ENCODE measurements at places on chromosomes 4 and X.

- DNase-seq: no peak
Observed at GRCh38 chr4:182700362-182701160, 216.6 kb downstream of the DCTD start.

DNA sequence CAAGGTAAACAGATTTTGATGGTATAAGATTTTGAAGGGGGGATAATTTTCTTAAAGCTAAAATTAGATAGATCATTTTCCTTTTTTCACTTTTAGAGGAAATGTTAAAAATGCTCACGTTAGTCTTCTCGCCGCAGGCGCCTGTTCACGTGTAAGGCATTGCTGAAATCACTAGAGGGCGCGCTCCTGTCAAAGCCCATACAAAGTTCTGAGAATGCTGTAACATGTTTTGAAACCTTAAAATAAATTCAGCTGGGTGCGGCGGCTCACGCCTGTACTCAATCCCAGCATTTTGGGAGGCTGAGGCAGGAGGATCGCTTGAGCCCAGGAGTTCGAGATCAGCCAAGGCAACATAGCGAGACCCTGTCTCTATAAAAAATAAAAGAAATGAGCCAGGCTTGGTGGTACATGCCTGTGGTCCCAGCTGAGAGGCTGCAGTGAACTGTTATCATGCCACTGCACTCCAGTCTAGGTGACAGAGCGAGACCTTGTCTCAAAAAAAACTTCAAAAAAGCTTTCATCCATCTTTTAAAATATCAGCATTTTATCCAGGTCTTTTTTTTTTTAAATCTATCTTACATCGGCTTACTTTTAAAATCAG is 138.0 kb downstream of the RBMX2 start:
- no peak for DNase-seq

DNA sequence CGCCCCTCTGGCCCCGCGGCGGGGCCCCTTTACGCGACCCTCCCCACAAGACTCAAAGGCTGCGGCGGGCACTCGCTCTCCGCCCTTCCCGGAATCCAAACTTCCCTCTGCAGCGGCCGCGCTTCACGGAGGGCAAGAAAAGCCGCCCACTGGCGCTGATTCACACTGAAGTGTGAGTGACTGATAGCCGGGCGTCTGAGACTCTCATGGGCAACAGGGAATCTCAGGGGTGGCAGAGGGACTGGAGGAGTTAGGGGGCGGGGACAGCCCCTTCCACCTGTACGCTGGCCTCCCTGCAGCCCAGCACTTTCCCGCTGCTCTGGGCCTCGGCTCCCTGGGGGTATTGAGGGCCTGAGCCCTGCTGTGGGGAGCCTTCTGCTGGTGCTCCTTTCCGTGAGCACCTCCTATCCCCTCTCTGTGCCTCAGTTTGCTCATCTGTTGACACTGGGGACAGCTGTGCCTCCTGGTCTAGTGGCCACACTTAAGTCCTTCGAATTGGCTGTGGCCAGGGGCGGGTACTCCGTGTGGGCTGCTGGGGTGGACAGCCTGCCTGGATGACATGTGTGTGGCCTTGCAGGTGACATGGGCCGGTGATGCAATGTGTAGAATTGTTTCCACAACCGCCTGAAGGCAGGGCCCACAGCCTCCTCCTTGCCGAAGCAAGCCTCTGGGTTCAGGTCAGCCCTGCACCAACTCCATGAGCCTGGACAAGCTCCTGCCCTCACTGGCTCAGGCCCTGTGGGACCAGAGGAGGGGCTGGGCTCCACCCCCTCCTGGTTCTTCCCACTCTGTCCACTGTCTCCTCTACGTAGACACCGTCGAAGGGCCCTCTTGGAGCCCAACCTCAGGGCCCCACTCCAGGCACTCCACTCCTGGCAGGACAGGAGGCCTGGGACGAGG is 951 bp downstream of the SH3BP2 start:
- DNase-seq: no peak

- no peak for DNase-seq
Observed at GRCh38 chr4:156223985-156224384, 270.3 kb upstream of the CTSO start.

GRCh38 chrX:18956303-18957032 is 27.4 kb downstream of the PHKA2 start:
- no peak for DNase-seq

- DNase-seq: no peak
Observed at GRCh38 chr4:55373461-55373860, 22.3 kb upstream of the TMEM165 start.

DNA sequence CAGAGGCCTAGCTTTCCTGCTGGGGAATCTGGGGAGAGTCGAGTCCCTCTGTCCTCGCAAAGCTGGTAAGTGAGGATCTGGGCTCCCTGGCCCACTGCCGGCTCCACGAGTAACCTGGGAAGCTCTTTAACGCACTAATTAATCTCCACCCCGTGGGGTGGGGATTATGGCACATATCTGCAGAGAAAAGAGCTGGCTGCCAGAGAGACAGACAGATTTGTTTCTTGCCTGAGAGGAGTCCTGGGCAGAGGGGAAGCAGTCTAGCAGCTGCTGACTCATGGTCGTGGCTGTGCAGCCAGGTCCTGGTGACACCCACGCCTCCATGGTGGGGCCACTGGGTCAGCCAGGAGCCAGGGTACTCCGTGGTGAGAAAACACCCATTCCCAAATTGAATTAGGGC is 14.0 kb downstream of the SORCS2 start:
- no peak for DNase-seq

- no peak for DNase-seq
Observed at GRCh38 chr4:140250989-140251552, 97.1 kb upstream of the MAML3 start.

DNA sequence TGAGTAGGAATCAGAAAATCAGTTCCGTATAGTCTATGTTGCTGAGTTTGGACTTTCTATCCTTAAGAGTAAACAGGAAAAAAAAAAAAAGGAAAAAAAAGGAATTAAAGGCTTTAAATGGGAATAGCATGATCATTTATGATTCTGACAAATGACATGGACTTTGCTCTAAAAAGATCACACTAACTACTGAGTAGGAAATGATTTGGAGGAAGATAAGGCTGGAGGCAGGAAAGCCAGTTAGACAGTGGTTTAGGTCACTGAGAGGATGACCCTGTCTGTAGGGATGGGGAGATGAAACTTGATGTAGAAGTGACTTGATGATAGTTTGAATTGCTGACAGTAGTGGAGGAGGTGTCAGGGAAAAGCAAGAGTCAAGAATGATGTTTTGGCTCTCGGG is 9.2 kb upstream of the JADE1 start:
- DNase-seq: no peak

- DNase-seq: peak; percentile 72
Observed at GRCh38 chr4:4659871-4660651, 118.2 kb upstream of the STX18 start.

- peak; percentile 11 for DNase-seq
Observed at GRCh38 chr4:1072830-1073446, 40.4 kb downstream of the RNF212 start.
